A549 (cell line): ENCODE measurements at places on chromosomes 1 and 21.

DNA sequence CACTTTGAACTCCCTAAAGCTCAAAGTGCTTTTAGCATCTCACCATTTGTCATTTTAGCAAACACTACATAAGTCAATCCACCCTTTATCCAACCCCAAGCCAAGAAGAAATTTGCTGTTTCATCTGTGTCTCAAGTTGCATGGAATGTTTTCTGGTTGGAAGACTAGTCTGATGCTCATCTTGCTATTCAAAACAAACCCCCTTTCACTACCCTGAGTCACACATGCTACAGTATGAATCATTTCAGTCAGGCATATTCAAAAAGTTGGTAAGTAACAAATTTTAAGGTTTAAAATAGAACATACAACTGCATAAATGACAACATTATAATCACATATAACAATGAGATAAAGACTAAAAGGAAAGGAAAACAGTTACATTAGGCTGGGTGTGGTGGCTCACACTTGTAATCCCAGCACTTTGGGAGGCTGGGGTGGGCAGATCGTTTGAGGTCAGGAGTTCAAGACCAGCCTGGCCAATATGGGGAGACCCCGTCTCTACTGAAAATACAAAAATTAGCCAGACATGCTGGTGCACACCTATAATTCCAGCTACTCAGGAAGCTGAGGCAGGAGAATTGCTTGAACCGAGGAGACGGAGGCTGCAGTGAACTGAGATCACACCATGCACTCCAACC is 38.7 kb downstream of the DSTYK start:
- DNase-seq, result peak; percentile 76

DNA sequence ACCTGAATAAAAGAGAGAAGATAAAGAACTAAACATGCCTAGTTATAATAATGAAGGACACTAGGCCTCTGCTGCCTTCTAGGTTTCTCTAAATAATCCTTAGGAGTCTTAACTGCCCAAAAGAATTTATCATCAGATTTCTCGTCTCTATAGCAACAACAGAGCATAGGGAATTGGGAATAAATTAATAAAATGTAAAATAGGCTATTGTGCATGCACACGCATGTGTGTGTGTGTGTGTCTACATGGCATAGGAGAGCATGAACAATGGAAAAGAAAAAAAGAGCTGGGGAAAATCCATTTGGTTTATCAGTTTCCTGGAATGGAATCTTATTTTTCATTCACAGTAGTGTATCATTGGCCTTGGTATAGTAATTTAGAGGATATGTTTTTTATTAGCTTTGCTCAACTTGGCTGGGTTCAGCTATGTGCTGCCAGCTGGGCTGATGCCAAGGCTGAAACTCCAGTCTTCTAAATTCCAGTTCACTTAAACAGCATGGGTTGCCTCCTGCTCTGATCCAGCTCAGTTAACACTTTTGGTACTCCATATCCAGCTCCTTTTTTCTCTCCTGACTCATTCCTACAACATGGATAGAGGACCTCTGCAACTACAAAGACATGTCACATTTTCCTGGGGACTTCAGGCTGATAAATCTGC is 80.6 kb upstream of the SLFNL1 start:
- DNase-seq, result peak; percentile 29

DNA sequence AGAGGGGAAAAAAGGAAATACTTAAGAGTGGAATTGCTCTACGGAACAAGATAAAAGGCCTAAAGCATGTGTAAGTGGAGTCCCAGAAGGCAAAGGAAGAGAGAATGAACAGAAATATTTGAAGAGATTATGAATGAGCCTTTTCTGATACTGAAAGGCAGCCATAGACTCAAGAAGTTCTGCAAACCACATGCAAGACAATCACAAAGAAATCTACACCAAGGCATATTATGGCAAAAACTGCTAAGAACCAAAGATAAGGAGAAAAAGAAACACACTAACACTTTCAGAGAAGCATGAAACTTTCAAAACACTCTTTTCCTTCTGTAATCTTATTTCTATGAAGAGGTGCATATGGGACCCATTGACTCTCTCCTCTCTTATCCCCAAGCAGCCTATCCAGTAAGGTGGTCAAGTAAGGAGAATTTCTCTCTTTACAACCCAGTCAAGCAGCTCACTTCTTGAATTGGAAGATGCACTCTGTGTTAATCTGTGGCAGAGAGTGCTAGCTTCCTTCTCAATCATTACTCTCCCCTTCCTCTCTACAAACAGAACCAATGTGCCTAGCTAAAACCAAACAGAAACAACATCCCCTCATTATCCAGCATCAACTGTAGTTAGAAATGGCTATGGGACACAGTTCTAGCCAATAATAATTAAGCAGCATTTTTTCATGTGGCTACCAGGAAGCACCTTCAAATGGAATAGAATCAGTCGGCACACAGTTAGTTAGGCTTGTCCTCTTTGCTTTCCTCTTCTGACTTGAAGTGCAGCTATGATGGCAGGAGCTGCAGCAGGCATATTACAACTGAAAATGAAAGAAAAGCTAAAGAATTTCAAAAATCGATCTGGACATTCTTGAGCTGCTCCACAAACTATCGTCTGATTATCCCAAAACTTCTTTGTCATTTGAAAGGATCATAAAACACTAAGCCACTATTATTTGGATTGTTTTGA is 25.9 kb downstream of the KRTAP19-8 start:
- DNase-seq, result no peak

- no peak for DNase-seq
Measured at GRCh38 chr1:54152696-54153095, at the start of gene CDCP2. Gene CDCP2, minus strand, starts transcription at chr1:54153000. Its CDS starts 78 bp downstream, at chr1:54152922.

DNA sequence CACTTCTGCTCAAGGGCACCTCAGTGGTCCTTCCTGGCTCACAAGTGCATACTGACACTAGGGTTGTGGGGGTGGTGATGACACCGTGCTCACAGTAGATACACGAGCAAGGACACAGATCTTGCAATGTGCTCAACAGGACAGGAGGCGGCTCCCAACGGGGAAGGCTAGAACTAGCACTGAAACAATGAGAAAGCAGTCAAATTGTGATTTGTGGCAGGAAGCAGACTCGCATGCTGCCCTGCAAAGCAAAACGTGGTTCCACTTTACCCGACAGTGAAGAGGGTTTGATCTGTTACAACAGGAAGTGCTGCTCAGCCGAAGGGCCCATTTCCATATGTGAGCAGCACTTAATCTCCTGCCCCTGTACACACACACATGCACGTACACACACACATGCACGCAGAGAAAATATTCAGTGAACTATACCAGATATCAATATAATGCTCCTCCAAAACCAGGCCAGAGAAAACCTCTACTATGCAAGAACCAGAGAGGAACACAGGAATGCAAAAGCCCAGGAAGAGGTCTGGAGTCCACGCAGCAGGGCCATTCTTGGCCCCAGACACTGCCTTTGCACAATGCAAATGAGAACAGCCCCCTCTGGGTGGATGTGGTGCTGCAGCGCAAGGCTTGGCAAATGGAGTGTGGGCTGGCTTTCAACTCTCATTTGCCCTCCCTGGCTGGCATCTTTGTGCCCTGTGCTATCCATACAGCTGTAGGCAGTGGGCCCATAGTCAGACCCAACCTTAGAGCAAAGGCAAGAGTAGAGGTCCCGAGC is 47.1 kb downstream of the KANK4 start:
- DNase-seq, result no peak

DNA sequence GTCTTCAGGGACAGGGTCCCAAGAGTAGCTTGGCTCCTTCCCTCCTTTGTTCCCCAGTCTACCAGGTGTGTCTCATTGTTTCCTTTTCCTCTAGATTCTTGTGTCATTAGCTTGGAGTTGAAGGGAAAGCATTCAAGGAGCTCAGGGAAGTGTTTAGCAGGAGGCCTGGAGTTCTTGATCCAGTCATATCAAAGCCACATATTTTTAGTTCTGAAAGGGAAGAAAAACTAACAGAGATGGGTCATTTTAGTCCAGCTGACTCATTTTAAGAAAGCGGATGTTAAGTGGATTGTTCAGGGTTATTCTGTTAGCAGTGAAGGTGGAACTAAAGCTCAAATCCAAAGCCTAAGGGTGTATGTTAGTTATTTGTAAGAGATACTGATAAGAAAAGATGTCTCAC is 721 bp downstream of the C1orf54 start:
- DNase-seq, result no peak

DNA sequence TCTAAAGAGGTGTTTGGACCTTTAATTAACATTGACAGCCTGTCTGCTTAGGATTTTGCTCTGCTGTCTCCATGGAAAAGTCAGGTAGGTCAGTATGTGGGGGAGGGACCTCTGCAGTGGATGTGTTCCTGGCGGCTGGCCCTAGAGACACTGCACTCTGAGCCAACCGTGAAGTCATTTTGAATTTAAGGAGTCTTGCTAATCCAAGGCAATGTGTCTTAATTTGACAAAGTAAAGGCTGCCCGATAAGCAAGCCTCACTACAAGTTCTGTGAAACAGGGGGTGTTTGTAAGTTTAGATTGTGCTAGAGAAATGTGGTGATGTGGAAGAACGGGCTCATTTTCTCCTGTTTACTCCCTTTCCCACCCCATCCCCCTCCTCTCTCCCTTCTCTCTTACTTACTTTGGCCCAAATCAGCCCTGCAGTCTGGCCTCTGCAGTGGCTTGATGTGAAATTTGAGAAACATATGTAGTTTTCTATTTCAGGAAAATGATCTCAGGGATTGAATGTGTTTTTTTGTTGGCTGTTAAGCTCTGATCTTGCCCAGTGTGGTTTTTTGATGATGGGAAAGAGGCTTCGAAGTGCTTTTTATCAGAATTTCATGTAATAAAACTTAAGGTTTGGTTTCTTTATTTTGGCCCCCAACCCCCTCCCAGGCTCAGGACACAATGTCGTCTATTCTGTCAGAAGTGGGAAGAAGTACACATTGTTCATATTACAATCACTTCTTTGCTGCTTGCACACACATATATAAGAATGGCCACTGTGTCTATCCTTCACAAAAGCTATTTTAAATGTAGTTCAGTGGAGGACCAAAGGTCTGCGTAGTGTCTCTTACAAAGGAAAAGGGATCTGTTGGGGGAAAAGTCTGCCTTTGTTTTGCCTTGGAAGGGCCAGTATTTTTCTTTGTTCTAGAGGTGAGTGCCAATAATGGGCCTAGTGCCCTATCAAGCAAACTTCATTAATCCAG is 96.6 kb downstream of the FGGY start:
- no peak for DNase-seq

- no peak for DNase-seq
Measured at GRCh38 chr1:50615036-50615750, 191.9 kb upstream of the DMRTA2 start.

DNA sequence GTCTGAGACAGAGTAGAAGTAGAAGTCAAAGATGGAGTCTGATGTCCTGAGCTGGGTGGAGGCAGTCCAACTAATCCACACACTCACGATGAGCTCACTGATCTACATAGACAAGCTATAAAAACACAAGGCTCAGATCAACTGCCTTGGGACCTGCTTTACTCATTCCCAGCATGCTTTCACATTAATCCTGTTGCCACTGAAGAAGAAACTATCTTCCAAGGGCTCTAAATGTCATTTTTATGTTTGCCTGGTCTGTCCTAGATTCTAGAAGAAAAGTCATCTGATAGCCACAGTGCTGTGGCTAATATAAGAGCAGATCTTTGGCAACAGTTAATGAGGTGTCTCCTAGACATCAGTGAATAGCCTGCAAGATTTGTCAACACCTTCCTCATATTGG is 522.7 kb downstream of the NUF2 start:
- DNase-seq, result no peak

- no peak for DNase-seq
Measured at GRCh38 chr1:222310836-222311235, 237.1 kb downstream of the HHIPL2 start.
